ENCODE measurements at places on chromosomes 3 and 15. TPM values are rescaled to one million over a fixed set of nuclear protein-coding genes. Genes with fewer than 3 reads are reported as not detected.

Gene SUCNR1
- 1.9 TPM for total RNA-seq

Gene ZMYND10
- total RNA-seq, result 1.6 TPM

GRCh38 chr3:64956711-64957325, 269.0 kb upstream of the ADAMTS9 start:
- DNase-seq, result no peak
- H3K27me3 ChIP-seq, result no peaks in the 10 kb centered on the region
- no peaks in the 10 kb centered on the region for H3K36me3 ChIP-seq
- peak overlapping the region; percentile 20 for H3K27ac ChIP-seq

Gene MUC20
- total RNA-seq, result 7.7 TPM

GRCh38 chr15:58213587-58214338, 75.6 kb downstream of the AQP9 start:
- no peaks in the 10 kb centered on the region for H3K27me3 ChIP-seq
- no peak overlapping the region for H3K27ac ChIP-seq
- no peaks in the 10 kb centered on the region for H3K36me3 ChIP-seq
- no peaks in the 10 kb centered on the region for H3K4me1 ChIP-seq
- H3K4me3 ChIP-seq, result no peak overlapping the region

Gene EDEM1
- 104 TPM for total RNA-seq

Gene EXD1
- total RNA-seq, result not detected

DNA sequence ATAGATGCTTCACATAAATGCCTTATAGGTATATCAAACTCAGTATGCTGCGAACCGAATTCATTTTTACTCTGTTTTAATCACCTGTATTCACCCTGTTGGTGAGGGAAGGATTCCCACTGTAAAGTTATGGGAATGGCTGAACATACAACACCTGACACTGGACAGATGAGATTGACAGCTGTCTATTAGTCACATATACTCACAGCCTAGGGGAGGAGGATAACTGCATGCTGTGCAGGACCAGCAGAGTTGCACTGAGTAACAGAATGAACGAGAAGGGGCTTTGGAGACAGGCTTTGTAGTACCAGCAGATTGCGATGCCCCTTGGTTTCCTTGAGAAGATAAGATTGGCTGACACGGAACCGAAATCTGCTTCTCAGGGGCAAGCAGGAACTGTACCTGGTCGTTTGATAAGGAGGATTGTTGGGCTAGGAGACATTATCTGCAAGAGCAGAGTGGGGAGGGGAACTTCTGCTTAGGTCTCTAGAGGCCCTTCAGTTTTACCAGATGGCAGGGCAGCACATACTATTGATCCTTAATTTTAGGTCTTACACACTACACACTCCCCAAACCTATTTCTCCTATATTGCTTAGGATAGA, 43.5 kb upstream of the SLC22A13 start:
- peaks cover 36% of the 10 kb centered on the region for H3K36me3 ChIP-seq
- no peak overlapping the region for H3K4me3 ChIP-seq
- H3K27me3 ChIP-seq, result no peaks in the 10 kb centered on the region

- H3K4me3 ChIP-seq, result no peak overlapping the region
- H3K4me1 ChIP-seq, result no peaks in the 10 kb centered on the region
- DNase-seq, result no peak
- no peak overlapping the region for H3K27ac ChIP-seq
Measured at GRCh38 chr3:47605652-47606051, 27.0 kb upstream of the CSPG5 start.

Gene A4GNT
- not detected for total RNA-seq

- DNase-seq, result no peak
- no peaks in the 10 kb centered on the region for H3K4me1 ChIP-seq
- H3K27ac ChIP-seq, result no peak overlapping the region
- no peaks in the 10 kb centered on the region for H3K36me3 ChIP-seq
Measured at GRCh38 chr3:189013224-189013888, 158.4 kb upstream of the TPRG1 start.

DNA sequence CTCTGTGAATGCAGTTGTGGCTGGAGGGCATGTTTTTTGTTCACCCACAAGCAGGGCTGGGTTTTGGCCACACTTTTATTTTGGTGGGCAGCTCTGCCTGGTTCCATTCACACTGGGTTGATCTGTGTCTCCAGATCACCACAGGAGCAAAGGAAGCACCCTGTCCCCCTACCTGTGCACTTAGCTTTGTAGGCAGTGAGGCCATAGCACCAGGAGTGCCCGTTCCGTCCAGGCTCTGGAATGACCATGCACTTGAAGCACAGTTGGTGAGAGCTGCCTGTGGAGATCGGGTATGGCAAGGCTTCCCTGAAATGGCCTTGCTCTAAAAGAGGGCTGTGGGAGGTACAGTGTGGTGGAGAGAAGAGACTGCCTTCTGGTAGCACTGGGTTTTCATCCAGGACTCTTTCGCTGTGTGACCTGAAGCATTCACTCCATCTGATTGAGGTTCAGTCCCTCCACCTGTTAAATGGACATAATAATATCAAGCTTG, 31.7 kb downstream of the MINAR1 start:
- H3K4me1 ChIP-seq, result no peaks in the 10 kb centered on the region
- H3K27ac ChIP-seq, result no peak overlapping the region
- no peaks in the 10 kb centered on the region for H3K27me3 ChIP-seq
- no peaks in the 10 kb centered on the region for H3K36me3 ChIP-seq
- no peak for DNase-seq
- no peak overlapping the region for H3K4me3 ChIP-seq

- no peak for DNase-seq
- no peak overlapping the region for H3K4me3 ChIP-seq
- no peaks in the 10 kb centered on the region for H3K27me3 ChIP-seq
- H3K4me1 ChIP-seq, result no peaks in the 10 kb centered on the region
- no peak overlapping the region for H3K27ac ChIP-seq
- H3K36me3 ChIP-seq, result peaks cover 40% of the 10 kb centered on the region
Measured at GRCh38 chr3:15667484-15667883, 65.9 kb downstream of the BTD start.

GRCh38 chr15:70264738-70265465, 167.2 kb upstream of the TLE3 start:
- no peaks in the 10 kb centered on the region for H3K36me3 ChIP-seq
- no peak overlapping the region for H3K4me3 ChIP-seq
- H3K4me1 ChIP-seq, result peaks cover 84% of the 10 kb centered on the region
- no peaks in the 10 kb centered on the region for H3K27me3 ChIP-seq
- H3K27ac ChIP-seq, result no peak overlapping the region

GRCh38 chr3:177294221-177294620, 96.9 kb upstream of the TBL1XR1 start:
- H3K4me1 ChIP-seq, result no peaks in the 10 kb centered on the region
- no peaks in the 10 kb centered on the region for H3K27me3 ChIP-seq
- H3K27ac ChIP-seq, result no peak overlapping the region
- no peak overlapping the region for H3K4me3 ChIP-seq

DNA sequence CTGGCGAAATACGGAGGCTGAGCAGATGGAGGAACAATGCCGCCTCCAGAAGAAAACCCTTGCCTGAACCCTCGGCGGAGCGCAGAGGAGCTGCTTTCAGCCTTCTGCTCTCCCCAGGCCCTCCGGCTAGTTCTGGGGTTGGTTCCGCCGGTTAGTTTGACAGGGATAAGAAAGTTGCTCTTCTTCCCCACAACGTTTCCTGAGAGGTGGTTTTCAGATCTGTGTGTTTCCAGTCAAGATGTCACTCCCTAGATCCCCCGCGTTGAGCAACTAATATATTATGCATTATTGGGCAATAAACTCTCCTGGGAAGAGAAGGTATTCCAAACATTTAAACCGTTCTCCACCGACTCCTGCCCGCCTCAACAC, 551 bp downstream of the NLGN1 start:
- H3K4me1 ChIP-seq, result peaks cover 16% of the 10 kb centered on the region
- no peak for DNase-seq
- peaks cover 72% of the 10 kb centered on the region for H3K27me3 ChIP-seq
- H3K27ac ChIP-seq, result peak overlapping the region; percentile 65
- H3K36me3 ChIP-seq, result no peaks in the 10 kb centered on the region

- no peak overlapping the region for H3K4me3 ChIP-seq
- peaks cover 20% of the 10 kb centered on the region for H3K36me3 ChIP-seq
- peak overlapping the region; percentile 48 for H3K27ac ChIP-seq
- H3K4me1 ChIP-seq, result peaks cover 43% of the 10 kb centered on the region
Measured at GRCh38 chr3:42515976-42516375, 13.5 kb downstream of the VIPR1 start.

Gene COL7A1
- 9.2 TPM for total RNA-seq

Gene ILDR1
- total RNA-seq, result 5.3 TPM
